Vein endothelial cell (primary cell): ENCODE measurements at places on chromosomes 3 and 15. TPM values are rescaled to one million over a fixed set of nuclear protein-coding genes. Genes with fewer than 3 reads are reported as not detected.

Gene ATP13A4
- under 0.01 TPM in 2 replicates for total RNA-seq

Gene ADPRH
- 5.9 and 9.2 TPM in 2 replicates for total RNA-seq

Gene SLC15A2
- total RNA-seq: under 0.01 and 0.33 TPM in 2 replicates

Gene ZBED2
- total RNA-seq: not detected in 2 replicates

Gene ASTE1
- 4.2 and 6.5 TPM in 2 replicates for total RNA-seq

Gene DNAJC19
- total RNA-seq: 19.2 and 23.2 TPM in 2 replicates

Gene STARD9
- 20.3 and 27.1 TPM in 2 replicates for total RNA-seq
